ENCODE measurements at places on chromosomes 7 and 10.
A peak's percentile ranks its signal among the peaks of the same experiment; 100 is the strongest.

- no peak for DNase-seq
Measured at GRCh38 chr10:47164800-47165128, 135.2 kb upstream of the GDF10 start.

GRCh38 chr10:87752566-87752965 lies 65.5 kb downstream of the ATAD1 start:
- peak; percentile 37 for DNase-seq

DNA sequence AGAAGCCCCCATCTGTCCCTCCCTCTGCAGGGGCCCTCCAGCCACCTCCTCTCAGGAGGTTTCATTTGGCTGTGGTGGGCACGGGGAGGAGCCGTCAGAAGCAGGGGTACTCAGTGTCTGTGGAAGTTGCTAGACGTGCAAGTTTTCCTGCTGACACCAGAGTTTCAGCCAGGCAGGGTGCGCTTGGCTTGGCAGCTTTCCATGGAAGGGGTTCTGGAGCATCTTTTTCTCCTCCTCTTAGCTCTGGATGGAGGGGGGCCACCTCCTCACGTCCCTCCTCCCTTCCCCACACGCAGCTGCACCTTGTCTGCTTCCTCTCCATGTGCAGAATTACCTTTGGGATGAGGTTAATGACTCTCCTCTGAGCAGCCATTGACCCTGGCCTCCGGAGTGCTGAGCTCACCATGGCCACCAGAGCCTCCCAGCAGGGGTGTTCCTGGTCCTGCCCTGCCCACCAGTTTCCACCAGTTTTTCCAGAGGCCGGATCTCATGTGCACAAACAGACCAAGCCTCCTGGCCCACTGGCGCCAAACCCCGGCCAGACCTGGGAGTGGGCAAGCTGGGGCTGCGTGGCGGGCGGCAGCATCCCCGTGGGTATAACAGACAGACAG lies 579.8 kb upstream of the FOXK1 start:
- DNase-seq, result no peak

DNA sequence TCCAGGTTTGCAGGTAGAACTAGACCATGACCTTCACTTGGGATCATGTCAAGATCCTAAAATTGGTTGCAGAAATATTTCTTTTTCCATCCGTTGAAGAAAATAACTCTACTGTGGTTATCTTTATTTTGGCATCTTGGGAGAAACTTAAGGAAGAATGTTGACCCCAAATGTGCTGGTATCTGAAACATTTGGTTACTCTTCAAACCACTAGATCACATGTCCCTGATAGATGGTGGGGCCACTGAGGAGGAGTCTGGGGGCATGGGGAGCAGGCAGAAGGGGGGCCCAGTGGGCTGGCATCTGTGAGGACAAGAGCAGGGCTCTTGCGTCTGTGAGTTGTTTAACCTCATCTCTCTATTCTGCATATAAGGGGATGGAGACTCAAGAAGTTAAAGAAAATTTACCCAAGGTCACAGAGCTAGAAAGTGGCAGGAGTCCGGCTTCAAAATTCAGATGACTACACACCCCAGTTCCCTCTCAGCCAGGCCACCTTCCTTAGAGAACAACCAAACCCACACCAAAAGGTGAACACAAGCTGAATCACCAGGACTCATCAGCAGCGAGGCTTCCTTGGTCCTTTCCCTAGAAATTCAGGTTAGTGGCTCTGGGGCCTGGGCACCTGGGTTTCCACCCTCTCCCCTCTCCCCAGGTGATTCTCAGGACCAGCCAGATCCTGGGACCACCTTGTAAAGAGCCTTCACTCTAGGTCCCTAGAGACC lies 40.6 kb upstream of the SRGN start:
- DNase-seq, result no peak

- DNase-seq, result no peak
Measured at GRCh38 chr10:78433766-78434535, 400.3 kb downstream of the RPS24 start.

GRCh38 chr7:105009667-105010503 lies 4.1 kb upstream of the KMT2E start:
- DNase-seq, result no peak

- peak; percentile 18 for DNase-seq
Measured at GRCh38 chr10:128173386-128173785, 47.2 kb upstream of the MKI67 start.

- peak; percentile 11 for DNase-seq
Measured at GRCh38 chr10:44352316-44353127, 32.4 kb downstream of the CXCL12 start.

DNA sequence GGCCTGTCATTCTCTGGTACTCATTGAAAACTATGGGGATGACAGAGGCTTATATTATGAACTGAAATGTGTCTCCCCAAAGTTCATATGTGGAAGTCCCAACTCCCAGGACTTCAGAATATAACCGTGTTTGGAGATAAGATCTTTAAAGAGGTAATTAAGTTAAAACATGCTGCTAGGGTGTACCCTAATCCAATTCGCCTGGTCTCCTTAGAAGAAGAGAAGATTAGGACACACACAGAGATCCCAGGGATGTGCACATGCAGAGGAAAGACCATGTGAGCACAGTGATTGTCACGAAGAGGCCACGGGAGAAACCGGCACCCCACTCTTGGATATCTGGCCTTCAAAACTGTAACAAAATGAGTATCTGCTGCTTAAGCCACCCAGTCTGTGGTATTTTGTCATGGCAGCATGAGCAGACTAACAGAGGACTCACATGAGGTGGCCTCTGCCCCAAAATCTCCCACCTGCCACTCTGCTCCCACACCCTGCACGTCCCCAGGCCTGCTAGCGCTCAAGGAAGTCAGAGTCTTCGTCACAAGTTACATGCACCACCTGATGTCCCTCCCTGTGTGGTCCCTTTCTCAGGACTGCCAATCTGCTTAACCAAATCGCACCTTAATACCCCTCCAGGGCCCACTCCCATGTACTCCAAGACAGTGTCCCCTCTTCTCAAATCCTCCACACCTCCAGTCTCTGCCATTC lies 26.8 kb downstream of the PLAC9 start:
- no peak for DNase-seq

Data from astrocyte of the hippocampus (primary cell).